ENCODE measurements at places on chromosomes 7 and 10.

- no peak for DNase-seq
Measured at GRCh38 chr10:9877978-9878377, 1139.7 kb upstream of the CELF2 start.

- no peak for DNase-seq
Measured at GRCh38 chr10:22321156-22321923, 441 bp downstream of the BMI1 start.

DNA sequence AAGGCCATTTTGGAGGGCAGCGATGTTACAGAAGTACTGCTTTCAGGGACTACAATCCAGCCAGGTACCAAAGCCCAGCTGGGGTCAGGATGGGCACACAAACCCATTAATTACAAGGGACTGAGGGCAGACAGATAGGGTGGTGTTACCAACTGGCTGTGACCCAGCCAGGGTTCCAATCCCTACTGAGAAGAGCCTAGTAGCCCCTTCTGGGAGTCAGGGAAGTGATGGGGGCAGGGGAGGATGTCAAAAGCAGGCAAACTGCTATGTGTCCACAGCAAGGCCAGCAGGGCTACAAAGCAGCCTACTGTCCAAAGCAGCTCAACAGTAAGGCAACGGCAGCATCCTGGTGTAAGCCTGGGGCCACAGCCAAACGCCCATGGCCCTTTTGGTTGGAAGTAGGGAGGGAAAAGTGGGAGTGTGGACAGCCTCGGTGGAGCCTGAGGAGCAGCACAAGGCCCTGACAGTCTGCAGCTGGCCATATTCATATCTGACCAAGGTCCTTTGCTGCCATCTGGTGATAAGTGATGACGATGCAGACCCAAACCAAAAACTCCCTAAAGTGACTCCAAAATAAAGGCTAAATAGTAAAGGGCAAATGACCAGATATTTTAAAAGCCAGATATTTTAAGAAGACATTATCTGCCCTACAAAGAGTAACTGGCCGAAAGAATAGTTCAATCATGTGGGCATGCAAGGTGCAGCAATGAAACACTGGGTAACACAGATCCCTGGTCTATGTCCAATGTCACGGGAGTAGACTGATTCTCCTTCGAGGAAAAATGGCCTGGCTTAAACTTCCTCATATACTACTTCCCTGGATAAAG lies 56.9 kb downstream of the XPNPEP1 start:
- no peak for DNase-seq

DNA sequence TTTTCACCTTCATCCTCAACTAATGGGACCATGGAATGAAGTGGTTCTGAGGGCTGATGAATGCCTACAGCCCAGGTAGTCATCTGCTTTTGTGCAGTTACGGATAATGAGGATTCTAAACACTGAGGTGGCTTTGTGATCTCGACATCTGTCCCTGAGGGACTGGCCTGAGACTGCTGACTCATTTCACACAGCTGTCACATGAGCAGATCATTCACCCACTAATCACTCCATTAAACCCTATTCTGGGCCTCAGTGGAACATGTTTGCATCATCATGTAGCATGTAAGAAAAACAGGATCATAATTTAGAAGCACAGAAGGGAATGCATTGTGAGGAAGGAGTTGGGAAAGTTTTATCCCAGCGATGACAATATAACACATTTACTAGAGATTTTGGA lies 79.4 kb upstream of the FEZF1 start:
- peak; percentile 65 for DNase-seq

DNA sequence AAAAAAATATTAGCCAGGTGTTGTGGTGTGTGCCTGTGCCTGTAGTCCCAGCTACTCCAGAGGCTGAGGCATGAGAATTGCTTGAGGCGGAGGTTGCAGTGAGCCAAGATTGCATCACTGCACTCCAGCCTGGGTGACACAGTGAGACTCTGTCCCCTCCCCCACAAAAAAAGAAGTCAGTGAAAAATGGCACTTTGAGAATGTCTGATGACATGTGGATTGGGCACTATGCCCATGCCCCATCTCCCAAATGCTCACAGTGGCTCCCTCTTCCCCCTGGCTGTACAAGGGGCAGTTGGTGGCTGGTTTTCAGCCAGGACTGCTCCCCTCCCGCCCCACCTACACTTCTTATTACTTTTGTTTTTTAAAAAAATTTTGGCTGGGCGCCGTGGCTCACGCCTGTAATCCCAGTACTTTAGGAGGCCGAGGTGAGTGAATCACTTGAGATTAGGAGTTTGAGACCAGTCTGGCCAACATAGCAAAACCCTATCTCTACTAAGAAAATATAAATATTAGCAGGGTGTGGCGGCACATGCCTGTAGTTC lies 26.1 kb downstream of the IL15RA start:
- DNase-seq: no peak

DNA sequence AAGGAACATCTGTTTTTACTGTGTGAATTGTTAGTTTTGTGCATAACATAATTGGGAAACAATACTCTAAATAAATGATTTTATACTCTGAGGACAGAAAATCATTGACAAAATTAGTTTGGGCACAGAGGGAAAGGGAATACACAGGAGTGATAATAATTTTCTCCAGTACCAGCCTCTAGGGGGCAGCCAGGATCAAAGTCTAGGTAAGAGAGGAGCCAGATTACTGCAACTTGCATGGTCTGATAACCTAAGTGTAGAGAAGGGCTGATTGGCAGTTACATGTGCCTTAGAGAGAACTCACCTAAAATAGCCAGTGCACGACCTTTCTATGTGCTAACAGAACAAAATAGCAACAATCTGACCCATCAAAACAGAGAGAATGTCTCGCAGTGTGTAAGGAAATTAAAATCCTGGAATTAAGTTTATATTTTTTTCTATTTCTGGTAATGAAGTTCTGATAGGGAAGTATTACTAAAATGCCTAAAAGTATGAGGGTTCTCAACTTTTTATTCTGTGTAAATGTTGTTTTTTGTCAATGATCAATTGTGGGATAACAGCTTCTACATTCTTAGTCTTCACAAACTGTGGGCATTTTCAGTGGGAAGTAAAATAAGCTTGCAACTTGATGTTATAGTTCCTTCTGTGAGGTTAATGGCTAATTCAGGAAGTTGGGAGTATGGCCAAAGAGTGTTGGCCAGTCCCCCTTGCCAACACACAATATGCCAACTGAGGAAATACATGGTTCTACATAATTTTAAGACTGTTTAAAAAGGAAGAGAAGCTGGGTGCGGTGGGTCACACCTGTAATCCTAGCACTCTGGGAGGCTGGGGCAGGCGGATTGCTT lies 66.4 kb downstream of the EXOC6 start:
- no peak for DNase-seq

- DNase-seq: no peak
Measured at GRCh38 chr10:79249186-79250121, 97.8 kb upstream of the PPIF start.

- no peak for DNase-seq
Measured at GRCh38 chr10:117532451-117533107, 10.0 kb upstream of the EMX2 start.

- no peak for DNase-seq
Measured at GRCh38 chr7:34904987-34905386, 132.3 kb downstream of the DPY19L1 start.

DNA sequence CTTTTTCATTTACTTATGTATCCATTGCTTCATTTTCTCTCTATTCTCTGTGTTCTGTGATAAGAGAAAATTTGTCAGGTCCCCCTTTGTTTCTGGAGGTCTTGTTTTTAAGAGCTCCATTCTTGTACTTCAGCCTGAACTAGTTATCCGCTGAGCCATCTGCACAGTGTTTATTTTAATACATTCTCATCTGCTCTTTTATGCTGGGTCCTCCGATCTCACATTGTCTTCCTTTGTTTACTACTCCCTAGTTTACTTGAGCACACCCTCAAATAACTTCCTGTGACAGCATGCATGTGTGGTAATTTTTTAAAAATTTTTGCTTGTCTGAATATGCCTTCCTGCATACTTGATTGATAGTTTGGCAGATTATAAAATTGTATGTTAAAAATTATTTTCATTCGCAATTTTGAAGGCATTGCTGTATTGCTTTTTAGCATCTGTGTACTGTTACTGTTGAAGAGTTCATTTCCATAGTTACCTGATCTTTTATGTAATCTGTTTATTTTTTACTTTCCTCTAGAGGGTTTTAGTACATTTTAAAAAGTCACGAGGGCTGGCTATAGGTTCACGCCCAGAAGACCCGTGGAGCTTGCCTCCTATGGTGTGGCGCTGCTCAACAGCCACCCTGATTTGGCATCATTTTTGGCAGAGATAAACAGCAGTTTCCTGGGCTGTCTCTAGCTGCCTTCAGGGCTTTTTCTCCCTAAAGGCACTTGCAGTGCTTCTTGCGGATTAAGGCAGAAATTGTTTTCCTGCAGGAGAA lies 31.9 kb downstream of the RSBN1L start:
- peak; percentile 57 for DNase-seq

DNA sequence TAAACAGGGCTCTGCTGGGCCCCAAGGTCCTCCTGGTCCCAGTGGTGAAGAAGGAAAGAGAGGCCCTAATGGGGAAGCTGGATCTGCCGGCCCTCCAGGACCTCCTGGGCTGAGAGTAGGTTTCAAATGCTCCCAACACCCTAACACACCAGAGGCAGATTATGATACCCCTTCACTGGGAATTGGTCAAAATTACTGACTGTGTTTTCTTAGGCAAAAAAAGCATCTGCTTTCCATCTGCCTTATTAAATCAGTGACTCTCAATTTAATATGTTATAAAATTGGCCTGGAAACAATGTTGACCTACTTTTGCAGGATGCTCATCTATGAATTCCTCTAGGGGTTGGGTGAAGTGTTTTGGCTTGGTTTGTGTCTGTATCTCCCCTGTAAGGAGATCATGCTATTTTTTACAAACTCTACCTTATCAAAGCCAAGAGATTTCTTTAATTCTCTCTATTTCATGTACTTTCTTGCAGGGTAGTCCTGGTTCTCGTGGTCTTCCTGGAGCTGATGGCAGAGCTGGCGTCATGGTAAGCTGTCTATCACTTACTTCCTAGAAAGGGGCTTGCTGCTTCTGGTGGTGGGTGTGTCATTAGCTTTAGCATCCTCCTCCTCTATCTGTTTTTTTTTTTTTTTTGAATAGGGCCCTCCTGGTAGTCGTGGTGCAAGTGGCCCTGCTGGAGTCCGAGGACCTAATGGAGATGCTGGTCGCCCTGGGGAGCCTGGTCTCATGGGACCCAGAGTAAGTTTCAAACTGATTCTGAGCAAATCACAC lies 15.9 kb downstream of the COL1A2 start:
- DNase-seq: no peak
